NCI-H1092 treated with DMSO at 0.1 percent for 48 hours (cell line): ENCODE measurements at places on chromosomes 6 and 20.

GRCh38 chr6:119128252-119128912 lies 49.9 kb upstream of the FAM184A start:
- DNase-seq: no peak

GRCh38 chr20:48791014-48791413 lies 36.8 kb downstream of the PREX1 start:
- DNase-seq: peak; percentile 85

DNA sequence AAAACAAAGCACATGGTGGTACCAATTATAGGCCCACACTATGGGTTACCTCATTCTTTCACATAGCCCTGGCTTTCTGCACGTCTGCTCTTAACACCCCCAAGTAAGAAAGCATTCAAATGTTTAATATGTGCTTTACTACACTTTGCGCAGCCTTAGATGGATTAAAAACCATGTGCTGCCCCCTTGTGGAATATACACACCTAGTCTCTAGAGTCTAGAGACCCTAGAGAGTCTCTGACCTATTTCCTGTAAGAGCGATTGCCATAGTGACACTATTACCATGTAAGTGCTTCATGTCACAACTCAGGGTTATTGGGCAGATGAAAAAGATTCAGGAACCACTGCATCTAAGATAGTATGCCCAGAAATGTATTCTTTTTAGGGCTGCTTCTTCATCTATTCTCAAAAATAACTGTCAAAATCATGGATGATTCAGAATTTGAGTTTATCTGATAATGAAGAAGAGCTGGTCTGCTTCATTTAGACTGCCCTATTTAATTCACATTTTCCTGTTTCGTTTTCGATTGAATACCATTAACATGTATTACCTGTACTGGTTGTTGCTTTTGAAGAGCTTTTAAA lies 186.3 kb downstream of the ADGB start:
- peak; percentile 51 for DNase-seq

- no peak for DNase-seq
Measured at GRCh38 chr20:564192-564591, 20.6 kb upstream of the CSNK2A1 start.

DNA sequence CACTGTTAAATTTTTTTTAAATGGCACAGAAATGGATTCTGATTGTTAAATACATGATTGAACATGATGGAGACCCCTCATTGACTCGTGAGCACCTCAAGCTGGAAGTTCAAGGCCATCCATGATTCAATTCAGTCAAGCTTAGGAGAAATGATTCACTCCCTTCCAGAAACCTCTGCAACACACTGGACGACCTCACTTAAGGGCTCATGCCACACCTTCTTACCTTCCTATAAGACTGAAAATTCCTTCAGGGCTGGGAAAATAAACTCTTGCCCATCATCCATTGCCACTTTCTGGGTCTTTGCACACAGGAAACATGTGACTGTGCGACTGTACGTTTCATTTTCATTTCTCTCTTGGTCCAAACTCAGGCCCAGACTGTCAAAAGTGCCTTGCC lies 196.4 kb downstream of the TBXT start:
- no peak for DNase-seq

DNA sequence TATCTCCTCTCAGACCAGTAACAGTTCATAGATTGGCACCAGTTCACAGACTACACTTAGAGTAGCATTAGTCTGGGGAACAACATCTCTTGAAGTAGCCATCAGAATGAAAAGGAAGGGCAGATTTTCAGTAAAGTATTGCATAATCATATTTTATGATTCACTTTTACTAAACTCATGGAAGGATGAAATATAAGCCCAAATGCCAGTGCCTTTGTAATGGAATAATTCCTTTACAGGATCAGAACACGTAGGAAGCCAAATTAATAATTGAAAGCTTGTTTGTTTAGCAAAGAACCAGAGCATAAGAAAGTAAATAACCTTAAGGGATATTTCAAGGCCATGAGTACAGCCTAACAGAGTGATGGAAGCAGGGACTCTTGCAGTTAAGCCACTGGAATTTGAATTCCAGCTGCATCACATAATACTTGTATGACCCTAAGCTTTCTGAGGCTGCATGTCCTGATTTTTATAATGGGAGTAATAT lies 11.4 kb upstream of the LOC128125822 start:
- DNase-seq: no peak

DNA sequence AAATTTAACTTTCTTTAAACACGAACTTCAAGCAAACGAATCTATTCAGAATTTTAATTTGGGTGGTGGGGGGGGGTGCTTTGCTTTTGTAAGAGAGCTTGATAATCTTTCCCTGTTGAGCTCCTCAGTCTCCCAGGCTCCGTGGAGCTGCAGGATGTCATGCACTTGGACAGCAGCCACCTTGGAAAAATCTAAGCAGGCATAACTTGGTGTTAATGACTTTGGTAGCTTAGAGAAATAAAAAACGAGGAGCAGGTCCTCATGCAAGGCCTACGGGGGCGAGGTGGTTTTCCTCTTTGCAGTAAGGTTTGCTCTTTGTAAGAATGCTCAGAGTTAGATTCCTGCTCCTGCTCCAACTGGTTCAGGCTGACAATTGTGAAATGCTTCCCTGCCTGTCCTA lies 102.3 kb downstream of the EDN1 start:
- no peak for DNase-seq
